ENCODE measurements at places on chromosomes 4 and X. TPM values are rescaled to one million over a fixed set of nuclear protein-coding genes. Genes with fewer than 3 reads are reported as not detected.

DNA sequence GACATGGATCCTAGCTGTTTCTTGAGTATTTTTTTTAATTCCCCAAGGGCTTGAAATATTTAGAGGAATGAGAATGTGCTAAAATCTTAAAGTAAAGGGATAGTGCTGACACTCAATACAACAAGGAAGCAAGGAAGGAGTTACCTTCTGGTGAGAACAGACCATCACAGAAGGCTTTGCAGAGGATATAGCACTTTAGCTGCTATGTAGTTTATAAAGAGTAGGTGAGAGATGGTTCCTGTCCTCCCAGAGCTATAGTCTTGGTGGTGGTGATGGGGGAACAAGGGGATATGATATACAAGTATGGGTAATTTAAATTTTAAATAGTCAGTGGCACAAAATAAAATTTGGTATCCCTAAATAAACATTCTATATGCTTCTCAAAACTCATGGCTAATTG lies 47.6 kb downstream of the MTHFD2L start:
- H3K27ac ChIP-seq = peak overlapping the region; percentile 15
- no peaks in the 10 kb centered on the region for H3K27me3 ChIP-seq
- H3K4me3 ChIP-seq = no peak overlapping the region
- no peaks in the 10 kb centered on the region for H3K4me1 ChIP-seq

- no peaks in the 10 kb centered on the region for H3K27me3 ChIP-seq
- no peak for DNase-seq
- no peak overlapping the region for H3K27ac ChIP-seq
- H3K4me1 ChIP-seq = no peaks in the 10 kb centered on the region
- H3K36me3 ChIP-seq = no peaks in the 10 kb centered on the region
Measured at GRCh38 chr4:156690572-156690971, 281.0 kb downstream of the PDGFC start.

DNA sequence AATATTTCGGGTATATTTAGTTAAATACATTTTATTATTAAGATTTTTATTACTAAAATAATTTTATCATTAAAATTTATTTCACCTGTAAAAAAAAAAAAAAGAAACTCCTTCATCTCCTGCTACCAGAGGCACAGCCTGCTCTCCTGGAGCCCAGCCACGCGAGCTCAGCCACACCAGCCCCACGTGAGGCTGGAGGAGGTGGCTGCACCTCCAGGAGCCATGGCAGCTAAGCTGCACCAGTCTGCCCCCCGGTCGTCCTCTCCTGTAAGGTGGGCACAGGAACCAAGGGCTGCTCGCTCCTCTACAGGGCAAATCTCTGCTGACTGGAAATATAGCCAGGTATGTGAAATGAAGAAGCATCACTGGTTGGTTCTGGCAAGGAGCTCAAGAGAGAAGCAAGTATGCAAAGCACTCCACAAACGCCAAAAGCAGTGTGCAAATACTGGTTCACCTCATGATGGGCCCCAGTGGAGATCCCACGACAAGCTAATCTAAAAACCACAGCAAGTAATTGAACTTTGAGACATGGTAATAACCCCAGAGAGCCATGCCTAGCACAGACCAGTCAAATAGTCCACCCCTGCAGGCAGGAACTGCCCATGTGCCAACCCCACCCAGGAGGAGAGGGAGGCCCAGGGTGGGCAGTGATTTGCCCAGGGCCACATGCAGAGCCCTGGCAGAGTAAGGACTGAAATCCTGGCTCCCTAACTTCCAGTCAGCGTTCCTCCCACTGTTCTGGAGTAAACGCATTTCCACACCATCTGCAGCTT lies 90.1 kb downstream of the WFS1 start:
- H3K27me3 ChIP-seq = peaks cover 21% of the 10 kb centered on the region
- H3K4me3 ChIP-seq = no peak overlapping the region
- DNase-seq = no peak
- no peak overlapping the region for H3K27ac ChIP-seq
- H3K36me3 ChIP-seq = no peaks in the 10 kb centered on the region

DNA sequence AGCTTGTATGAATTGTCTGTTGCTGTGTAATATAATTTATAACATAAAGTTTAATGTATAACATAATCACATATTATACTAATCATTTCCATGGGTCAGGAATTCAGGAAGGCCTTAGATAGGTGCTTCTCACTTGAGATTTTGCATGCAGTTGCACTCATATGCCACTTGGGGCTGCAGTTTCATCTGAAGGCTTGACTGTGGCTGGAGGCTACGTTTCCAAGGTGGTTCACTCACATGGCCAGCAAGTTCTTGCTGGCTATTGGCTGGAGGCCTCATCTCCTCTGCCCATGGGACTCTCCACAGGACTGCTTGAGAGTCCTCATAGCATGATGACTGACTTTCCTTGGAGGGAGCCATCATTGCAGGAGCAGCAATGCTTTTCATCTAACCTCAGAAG lies 53.4 kb upstream of the STX18 start:
- no peaks in the 10 kb centered on the region for H3K27me3 ChIP-seq
- no peak overlapping the region for H3K4me3 ChIP-seq
- peaks cover 48% of the 10 kb centered on the region for H3K36me3 ChIP-seq
- no peaks in the 10 kb centered on the region for H3K4me1 ChIP-seq
- no peak overlapping the region for H3K27ac ChIP-seq

DNA sequence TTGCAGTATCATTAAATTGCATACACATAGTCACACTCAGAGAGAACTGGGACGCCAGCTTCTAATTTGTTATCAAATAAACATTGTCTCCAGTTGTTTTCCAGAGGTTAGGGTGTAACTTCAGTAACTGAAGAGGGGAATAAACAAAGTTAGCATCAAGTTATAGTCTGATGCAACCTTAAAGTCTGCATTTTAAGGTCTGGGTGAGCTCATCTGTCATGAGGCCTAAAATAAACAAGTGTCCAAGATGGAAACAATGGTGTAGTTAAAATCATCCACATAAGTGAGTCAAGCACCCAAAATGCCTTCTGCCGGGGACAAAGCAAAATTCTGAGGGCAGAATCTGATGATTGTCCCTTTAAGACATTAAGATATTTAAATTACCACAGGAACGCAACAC lies 70.3 kb upstream of the EMCN start:
- H3K27ac ChIP-seq = no peak overlapping the region
- H3K4me1 ChIP-seq = no peaks in the 10 kb centered on the region
- DNase-seq = no peak
- H3K4me3 ChIP-seq = no peak overlapping the region
- H3K27me3 ChIP-seq = peaks cover 3% of the 10 kb centered on the region
- H3K36me3 ChIP-seq = no peaks in the 10 kb centered on the region

GRCh38 chrX:121649417-121649816 lies 602.0 kb downstream of the GLUD2 start:
- no peak overlapping the region for H3K4me3 ChIP-seq
- H3K27me3 ChIP-seq = no peaks in the 10 kb centered on the region
- DNase-seq = no peak
- no peak overlapping the region for H3K27ac ChIP-seq
- no peaks in the 10 kb centered on the region for H3K4me1 ChIP-seq
- H3K36me3 ChIP-seq = no peaks in the 10 kb centered on the region

GRCh38 chrX:66046612-66047235 lies 6.8 kb upstream of the VSIG4 start:
- H3K27ac ChIP-seq = peak overlapping the region; percentile 96
- H3K4me1 ChIP-seq = peaks cover 34% of the 10 kb centered on the region
- peak; percentile 19 for DNase-seq
- peaks cover 13% of the 10 kb centered on the region for H3K36me3 ChIP-seq
- H3K27me3 ChIP-seq = no peaks in the 10 kb centered on the region

DNA sequence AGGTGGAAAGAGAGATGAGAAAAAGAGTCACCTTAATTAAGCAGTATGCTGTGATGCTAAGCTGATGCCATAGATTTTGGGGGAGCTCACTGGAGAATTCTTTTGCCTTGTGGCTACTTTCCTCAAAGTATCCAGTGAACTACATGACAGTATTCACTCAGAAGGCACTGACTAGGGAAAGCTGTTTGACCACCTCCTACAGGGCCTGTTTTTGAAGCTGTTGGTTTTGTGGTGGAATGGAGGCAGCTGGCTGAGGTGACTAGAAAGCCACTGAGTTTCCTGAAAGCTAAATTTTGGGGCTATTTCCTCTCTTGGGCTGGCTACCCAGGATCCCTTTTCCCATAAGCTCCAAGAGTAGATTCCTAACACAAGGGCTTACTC lies 124.8 kb upstream of the EOLA2 start:
- H3K27me3 ChIP-seq = no peaks in the 10 kb centered on the region
- H3K36me3 ChIP-seq = no peaks in the 10 kb centered on the region
- H3K4me3 ChIP-seq = no peak overlapping the region
- no peak overlapping the region for H3K27ac ChIP-seq
- no peaks in the 10 kb centered on the region for H3K4me1 ChIP-seq

The EDNRA gene
- not detected for total RNA-seq

The GPR34 gene
- total RNA-seq = 1.4 TPM

The RENBP gene
- total RNA-seq = 15.2 TPM

The SGMS2 gene
- 0.56 TPM for total RNA-seq

The BGN gene
- total RNA-seq = not detected

The MYOZ2 gene
- not detected for total RNA-seq

The CLRN2 gene
- total RNA-seq = not detected
